ENCODE measurements at places on chromosomes 13 and 19. TPM values are rescaled to one million over a fixed set of nuclear protein-coding genes. Genes with fewer than 3 reads are reported as not detected.

SHISA7 gene
- not detected for total RNA-seq

TRPM4 gene
- total RNA-seq = 49.7 TPM

PRTN3 gene
- total RNA-seq = 1.1 TPM

RNF17 gene
- total RNA-seq = 1.9 TPM

BEST2 gene
- not detected for total RNA-seq

CEACAM4 gene
- 8.6 TPM for total RNA-seq

KATNAL1 gene
- total RNA-seq = 10.5 TPM

PPP2R1A gene
- total RNA-seq = 178 TPM

ATXN8OS gene
- total RNA-seq = not detected

ATP4B gene
- total RNA-seq = not detected

MAP2K2 gene
- total RNA-seq = 109 TPM

CERS1 gene
- 0.30 TPM for total RNA-seq

ANGPTL8 gene
- not detected for total RNA-seq

EPS8L1 gene
- total RNA-seq = 55.7 TPM

SYNE4 gene
- total RNA-seq = 11.9 TPM

HSPB6 gene
- total RNA-seq = 4.2 TPM

MCF2L gene
- total RNA-seq = 50.2 TPM

CPB2 gene
- total RNA-seq = 114 TPM

ZNF836 gene
- 15.2 TPM for total RNA-seq

FLT3LG gene
- total RNA-seq = 10.9 TPM

PRSS57 gene
- total RNA-seq = not detected

TMC4 gene
- 50.2 TPM for total RNA-seq

NUP58 gene
- 157 TPM for total RNA-seq

C1QTNF9B gene
- total RNA-seq = not detected

EGLN2 gene
- 251 TPM for total RNA-seq

KIR2DL3 gene
- 0.17 TPM for total RNA-seq
